ENCODE measurements at places on chromosomes 7 and 10. TPM values are rescaled to one million over a fixed set of nuclear protein-coding genes. Genes with fewer than 3 reads are reported as not detected.

DNA sequence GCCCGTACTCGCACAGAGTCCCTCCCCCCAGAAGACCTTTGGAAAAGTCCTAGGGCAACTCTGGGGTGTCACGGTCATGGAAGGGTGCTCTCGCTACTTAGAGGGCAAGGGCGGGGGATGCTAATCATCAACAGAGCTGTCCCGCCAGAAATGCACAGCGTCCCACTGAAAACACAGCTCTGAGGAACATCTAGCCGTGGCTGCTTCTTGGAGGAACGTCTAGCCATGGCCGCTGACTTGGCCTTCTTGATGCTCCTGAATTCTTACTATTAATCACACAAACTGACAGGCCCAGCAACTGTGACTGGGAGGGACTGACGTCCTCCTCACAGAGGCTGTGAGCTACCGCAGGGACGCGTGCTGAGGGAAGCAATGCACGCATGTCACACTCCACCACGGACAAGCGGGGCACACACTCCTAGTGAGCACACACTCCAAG lies 1.7 kb downstream of the TUBGCP2 start:
- H3K4me1 ChIP-seq: peaks cover 8% of the 10 kb centered on the region
- H3K27ac ChIP-seq: no peak overlapping the region
- peaks cover 32% of the 10 kb centered on the region for H3K36me3 ChIP-seq
- peak overlapping the region; percentile 76 for H3K4me3 ChIP-seq
- DNase-seq: no peak

Gene TMEM270
- total RNA-seq: 0.59 TPM

Gene AGBL3
- 5.4 TPM for total RNA-seq

Gene FBXO24
- 0.29 TPM for total RNA-seq

Gene SVOPL
- total RNA-seq: 1.5 TPM

Gene FOXI2
- total RNA-seq: not detected

All from Calu3 (cell line).